ENCODE measurements at places on chromosomes 7 and 10. TPM values are rescaled to one million over a fixed set of nuclear protein-coding genes. Genes with fewer than 3 reads are reported as not detected.

The ELOVL3 gene
- 0.66 TPM for total RNA-seq

The TUBB8 gene
- not detected for total RNA-seq

DNA sequence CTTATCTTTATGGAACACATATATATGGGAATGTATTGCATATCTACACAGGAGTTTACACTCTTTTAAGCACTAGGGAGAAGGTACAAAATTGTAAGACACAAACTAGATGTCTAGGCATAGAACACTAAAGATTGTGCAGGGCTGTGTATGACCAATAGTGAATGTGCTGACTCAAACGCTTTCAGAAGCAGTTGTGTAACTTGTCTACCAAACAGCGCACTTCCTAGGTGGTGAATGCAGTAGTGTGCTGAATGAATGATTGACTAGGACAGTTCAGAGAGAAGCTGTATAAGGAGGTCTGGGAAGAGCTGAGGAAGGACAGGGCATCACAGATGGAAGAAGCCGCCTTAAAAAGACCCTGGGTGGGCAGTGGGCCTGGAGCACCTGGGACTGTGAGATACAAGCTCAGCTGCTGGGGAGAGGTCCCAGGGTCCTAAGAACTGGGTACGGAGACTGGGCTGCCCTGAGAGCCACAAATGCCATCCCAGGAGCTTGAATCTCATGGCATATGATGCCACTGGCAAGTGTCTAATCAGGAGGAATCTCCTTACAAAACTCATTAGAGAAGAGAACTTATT, 14.2 kb downstream of the CLRN3 start:
- H3K36me3 ChIP-seq: no peaks in the 10 kb centered on the region
- no peak for DNase-seq
- no peak overlapping the region for H3K4me3 ChIP-seq
- H3K27ac ChIP-seq: no peak overlapping the region

- no peaks in the 10 kb centered on the region for H3K27me3 ChIP-seq
- H3K36me3 ChIP-seq: no peaks in the 10 kb centered on the region
- no peaks in the 10 kb centered on the region for H3K4me1 ChIP-seq
- H3K4me3 ChIP-seq: no peak overlapping the region
- no peak for DNase-seq
Measured at GRCh38 chr7:86320889-86321288, 322.8 kb upstream of the GRM3 start.

DNA sequence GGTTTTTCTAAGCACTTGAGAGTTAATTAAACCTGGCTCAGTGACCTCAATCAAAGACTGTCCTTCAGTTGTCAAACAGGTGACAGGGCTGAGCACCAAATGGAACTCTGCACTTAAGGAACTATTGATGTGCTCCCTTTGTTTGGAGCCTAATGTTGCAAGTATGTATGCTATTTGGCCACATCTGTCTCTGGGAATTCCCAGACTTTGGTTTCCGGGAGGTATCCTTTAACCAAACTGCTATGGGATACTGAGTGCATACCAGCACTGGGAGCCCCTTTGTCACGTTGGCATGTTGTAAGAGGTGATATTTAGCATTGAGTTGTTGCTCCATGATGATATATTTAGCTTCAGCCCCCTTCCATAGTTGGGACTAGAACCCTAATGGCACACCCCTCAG, 25.2 kb downstream of the ASZ1 start:
- no peaks in the 10 kb centered on the region for H3K4me1 ChIP-seq
- H3K36me3 ChIP-seq: no peaks in the 10 kb centered on the region
- H3K27ac ChIP-seq: no peak overlapping the region
- DNase-seq: no peak
- no peak overlapping the region for H3K4me3 ChIP-seq

Measured in breast epithelium (tissue), 4 donors.